ENCODE measurements at places on chromosomes 5 and 9.

- no peak for DNase-seq
Observed at GRCh38 chr5:35319333-35320002, 89.2 kb upstream of the PRLR start.

- no peak for DNase-seq
Observed at GRCh38 chr5:98259595-98259994, 513.9 kb upstream of the RGMB start.

- no peak for DNase-seq
Observed at GRCh38 chr9:115944166-115944948, 209.2 kb upstream of the PAPPA start.

GRCh38 chr5:187617-188451 is 3.5 kb upstream of the LRRC14B start:
- no peak for DNase-seq

- no peak for DNase-seq
Observed at GRCh38 chr9:85430659-85431338, 311.0 kb downstream of the AGTPBP1 start.

DNA sequence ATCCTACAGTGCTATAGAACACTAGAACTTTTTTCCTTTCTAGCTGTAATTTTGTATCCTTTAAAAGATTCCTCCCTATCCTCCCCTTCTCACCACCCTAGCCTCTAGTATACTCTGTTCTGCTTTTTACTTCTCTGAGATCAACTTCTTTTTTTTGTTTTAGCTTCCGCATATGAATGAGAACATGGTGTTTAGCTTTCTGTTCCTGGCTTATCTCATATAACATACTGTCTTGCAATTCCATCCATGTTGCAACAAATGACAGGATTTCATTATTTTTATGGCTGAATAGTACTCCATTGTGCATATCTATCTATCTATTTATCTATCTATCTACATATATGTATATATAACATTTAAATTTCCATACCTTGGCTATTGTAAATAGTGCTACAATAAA is 126.0 kb upstream of the MAN2A1 start:
- no peak for DNase-seq

GRCh38 chr5:89208811-89209210 is 325.8 kb upstream of the MEF2C start:
- no peak for DNase-seq

DNA sequence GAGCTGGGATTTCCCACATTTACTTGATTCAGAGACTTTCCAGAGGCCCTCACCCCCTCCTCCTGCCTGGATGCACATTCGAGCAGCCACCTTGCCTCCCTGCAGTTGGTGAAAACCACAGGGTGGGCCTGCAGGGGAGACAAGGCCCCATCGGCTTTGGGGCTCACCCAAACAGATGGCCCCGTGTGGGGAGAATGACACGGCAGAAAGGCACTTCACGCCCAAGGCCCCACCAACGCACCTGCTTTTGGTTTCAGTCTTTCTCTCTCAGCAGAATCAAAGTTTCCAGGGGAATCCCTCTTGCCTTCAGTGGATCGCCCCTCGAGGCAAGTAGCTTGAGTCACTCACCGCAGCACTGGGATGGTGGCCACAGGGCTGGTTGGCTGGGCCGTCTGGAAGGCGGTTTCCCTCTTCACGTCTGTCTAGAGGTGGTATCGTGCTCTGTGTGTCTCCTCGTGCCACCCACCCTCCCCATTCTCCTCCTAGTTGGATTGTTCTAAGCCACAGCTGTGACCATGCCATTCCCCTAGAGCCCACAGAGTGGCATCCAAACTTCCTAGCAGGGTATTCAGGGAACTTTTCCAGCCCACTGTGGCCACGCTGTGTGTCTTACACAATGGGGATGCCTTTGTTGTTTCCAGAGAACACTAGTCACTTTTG is 31.8 kb downstream of the SEC61B start:
- no peak for DNase-seq

- DNase-seq = no peak
Observed at GRCh38 chr5:3265131-3265885, 330.3 kb upstream of the IRX1 start.

- no peak for DNase-seq
Observed at GRCh38 chr9:131001021-131001420, 8.0 kb upstream of the LAMC3 start.

DNA sequence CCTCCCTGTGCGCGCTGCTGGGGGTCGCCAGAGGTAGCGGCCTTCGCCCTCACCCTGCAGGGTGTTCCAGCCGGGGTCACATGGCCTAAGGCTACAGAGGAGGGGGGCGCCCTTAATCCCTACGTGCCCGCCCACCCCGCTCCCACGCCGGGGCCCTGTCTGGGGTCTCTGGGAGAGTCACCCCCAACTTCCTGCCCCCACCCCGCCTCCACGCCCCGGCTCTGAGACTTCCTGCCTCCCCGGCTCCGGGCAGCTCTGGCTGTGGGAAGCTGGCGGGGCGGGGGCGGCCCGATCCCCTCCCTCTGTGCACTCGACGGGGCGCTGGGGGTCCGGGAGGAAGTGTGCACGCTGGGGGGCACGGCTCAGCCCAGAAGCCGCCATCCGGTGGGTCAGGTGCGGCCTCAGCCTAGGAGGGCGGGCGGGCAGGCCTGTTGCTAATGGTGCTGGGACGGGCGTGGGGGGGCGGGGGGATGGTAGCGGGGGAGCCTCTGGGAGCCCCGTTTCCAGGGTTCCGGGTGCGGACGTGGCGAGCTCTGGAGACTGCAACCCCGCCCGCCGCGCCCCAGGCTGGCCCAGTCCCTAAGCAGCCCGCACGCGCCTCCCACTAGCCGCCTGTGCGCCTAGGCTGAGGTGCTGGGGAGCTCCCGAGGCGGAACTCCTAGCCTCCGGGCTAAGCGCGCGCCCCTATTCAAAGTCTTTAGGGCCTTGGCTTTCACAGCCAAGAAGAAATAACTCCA is 61.6 kb downstream of the CXXC5 start:
- DNase-seq = no peak

DNA sequence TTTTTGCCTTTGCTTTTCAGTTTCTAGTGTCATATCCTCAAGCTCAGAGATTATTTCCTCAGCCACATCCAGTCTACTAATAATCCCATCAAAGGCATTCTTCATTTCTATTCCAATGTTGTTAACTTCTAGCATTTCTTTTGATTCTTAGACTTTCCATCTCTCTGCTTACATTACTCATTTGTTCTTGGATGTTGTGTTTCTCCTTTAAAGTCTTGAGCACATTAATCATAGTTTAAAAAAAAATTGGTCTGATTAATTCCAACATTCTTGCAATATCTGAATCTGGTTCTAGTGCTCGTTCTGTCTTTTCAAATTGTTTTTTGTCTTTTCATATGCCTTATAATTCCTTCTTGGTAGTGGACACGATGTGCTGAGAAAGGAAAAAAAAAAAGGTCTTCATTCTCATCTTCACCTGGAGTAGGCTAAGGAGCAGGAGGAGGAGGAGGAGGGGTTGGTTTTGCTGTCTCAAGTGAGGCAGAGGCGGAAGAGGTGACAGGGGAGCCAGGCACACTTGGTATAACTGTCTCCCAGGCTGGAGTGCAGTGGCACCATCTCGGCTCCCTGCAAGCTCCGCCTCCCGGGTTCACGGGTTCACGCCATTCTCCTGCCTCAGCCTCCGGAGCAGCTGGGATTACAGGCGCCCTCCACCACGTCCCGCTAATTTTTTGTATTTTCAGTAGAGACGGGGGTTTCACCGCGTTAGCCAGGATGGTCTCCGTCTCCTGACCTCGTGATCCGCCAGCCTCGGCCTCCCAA is 16.3 kb downstream of the PRXL2C start:
- DNase-seq = no peak

GRCh38 chr9:87678650-87679355 is 47.1 kb upstream of the CTSL start:
- DNase-seq = no peak

DNA sequence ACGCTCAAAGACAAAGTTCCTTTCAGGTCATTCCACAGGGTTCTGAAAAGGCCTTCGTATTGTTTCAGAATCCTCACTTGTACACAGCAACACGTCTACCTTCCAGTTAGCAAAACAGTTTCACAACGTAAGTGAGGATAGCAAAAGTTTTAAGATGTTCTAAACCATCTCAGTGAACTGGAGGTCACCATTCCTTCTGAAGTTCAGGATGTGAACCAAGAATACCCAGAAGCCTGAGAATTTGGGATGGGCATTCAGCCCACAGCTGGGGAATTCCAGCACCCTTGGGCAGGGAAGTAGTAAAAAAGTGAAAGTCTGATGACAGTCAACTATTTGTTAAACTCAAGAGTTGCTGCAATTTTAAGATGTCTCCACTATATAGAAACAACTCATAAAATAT is 224.5 kb downstream of the BNC2 start:
- no peak for DNase-seq

- no peak for DNase-seq
Observed at GRCh38 chr5:54257366-54258118, 52.8 kb downstream of the ARL15 start.

GRCh38 chr5:118548761-118549720 is 439.3 kb downstream of the DTWD2 start:
- DNase-seq = no peak

GRCh38 chr9:120265791-120266190 is 314.2 kb downstream of the CDK5RAP2 start:
- no peak for DNase-seq

DNA sequence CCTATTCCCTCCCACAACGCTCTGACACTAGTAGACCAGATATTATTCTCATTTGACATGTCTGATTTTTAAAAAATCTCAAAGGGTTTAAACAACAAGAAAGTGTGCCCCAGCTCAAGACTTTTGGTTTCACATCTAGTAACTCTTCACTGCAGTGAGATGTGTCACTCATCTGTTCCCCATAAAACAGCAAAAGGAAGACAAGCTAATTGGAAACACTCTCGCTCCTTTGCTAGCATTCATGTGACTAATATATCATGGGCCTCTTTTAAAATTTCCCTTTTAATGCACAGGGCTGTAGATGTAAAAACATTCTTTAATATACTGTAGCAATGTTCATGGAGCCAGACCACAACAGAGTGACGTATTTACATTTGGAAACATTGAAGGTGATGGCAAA is 372.6 kb downstream of the ZNF608 start:
- DNase-seq = no peak

- no peak for DNase-seq
Observed at GRCh38 chr5:151086905-151087360, 6.1 kb upstream of the TNIP1 start.

DNA sequence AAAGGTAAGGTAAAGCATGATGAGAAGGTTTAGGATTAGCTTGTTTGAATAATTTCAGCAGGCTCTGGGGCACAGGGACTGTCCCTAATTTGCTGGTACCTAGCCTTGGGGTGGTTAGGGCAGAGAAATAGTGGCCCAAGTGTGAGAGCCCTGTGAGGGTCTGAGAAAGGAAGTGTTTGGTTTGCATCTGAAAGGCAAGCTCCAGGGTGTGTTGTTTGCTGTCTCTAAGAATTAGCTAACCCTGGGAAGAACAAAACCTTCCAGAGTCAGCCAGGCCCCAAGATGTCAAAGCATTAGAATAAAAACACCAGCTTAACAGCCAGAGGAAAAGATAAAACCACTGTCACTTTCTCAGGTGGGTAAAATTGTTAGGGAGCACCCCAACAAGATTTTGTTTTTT is 31.0 kb downstream of the TMEM252 start:
- DNase-seq = no peak

DNA sequence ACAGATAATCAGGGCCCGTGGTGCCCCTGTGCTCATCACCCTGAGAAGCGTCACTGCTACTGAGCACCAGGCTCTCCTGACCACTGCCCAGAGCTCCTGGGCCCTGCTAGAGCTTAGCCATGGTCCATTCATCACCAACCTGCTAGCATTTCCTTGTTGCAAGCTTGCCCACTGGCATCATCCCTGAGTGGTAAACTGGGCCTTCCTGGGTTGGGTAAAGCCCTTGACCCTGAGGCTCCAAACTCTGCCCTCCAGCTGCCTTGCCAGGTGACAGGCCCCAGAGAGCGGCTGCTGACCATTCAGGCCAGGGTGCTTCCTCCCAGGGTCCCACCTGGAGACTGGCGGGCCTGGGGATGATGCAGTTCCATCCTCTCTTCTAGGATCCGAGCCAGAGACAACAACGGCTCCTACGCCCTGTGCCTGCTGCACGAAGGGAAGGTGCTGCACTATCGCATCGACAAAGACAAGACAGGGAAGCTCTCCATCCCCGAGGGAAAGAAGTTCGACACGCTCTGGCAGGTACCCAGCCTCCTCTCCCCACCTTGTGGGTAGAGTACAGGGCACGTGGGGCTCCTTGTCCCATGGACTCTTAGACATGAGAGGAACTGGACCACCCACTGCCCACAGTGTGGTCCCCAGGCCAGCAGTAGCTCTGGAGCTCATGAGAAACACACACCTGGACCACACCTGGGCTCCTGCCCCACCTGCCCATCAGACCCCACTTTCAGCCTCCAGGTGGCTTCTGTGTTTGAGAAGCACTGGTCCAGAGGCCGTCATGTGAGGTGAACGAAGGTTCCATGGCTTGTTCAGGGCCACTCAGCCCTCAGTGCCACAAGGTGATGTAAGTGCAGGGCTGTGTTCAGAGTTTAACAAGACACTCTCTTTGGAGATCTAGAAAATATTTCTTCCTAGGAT is 60.5 kb downstream of the SYK start:
- DNase-seq = no peak

GRCh38 chr9:113350107-113350661 is 843 bp downstream of the BSPRY start:
- DNase-seq = no peak

- no peak for DNase-seq
Observed at GRCh38 chr9:125994066-125994943, 247.1 kb downstream of the PBX3 start.

- no peak for DNase-seq
Observed at GRCh38 chr5:137316346-137316736, 182.8 kb downstream of the SPOCK1 start.

GRCh38 chr5:36264202-36264760 is 22.6 kb upstream of the NADK2 start:
- DNase-seq = no peak

- DNase-seq = no peak
Observed at GRCh38 chr5:145984072-145984471, 47.7 kb downstream of the SH3RF2 start.

DNA sequence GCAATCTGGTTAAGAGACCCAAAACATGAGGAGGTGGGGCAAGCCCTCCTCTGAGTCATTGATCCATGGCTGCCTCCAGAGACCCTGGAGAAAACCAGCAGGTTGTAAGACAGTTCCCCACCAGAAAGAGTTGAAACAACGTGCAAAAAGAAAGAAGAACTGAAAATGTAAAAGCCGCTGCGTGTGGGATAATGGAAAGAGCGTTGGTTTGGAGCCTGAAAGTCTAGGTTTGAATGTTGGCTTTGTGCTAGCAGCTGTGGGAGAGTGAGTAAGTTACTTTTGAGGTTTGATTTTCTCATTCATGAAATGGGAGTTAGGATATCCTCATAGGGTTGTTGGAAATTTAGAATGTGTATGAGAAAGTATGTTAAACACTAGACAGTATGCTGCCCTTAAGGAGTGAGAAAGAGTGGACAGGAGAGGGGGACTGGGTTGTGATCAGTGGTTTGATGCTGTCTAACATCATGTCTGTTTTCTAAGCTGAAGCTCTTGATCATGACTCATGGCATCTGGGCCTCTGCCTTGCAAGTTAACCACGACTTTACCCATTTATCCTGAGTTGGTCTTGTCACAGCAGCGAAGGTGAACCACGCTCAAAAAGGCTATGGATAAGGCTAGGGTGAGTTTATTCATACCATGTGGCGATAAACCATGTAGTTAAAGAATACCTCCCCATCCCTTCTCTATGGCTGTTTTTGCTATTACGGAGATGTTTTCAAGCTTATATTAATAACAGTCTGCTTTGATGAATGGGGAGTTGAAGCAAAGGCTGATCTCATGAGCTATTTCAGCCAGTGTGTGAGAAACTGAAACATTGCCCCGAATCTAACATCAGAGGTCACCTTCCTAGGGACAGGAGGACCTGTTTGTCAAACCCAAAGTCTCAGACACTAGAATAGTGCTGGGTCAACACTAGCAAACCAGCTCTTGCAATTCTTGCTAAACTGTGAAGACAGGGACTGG is 41.3 kb downstream of the ZNF366 start:
- no peak for DNase-seq

Data from NCI-H1436 treated with DMSO at 0.1 percent for 48 hours (cell line).